Bronchial smooth muscle cell (primary cell): ENCODE measurements at places on chromosomes 2 and 18. TPM values are rescaled to one million over a fixed set of nuclear protein-coding genes. Genes with fewer than 3 reads are reported as not detected.

Gene FAP
- 46.5 and 157 TPM in 2 replicates for total RNA-seq

Gene L3MBTL4
- under 0.01 and 0.16 TPM in 2 replicates for total RNA-seq

Gene MROH2A
- total RNA-seq = under 0.01 TPM in 1 of 2 replicates, not detected in the other

Gene RAX
- total RNA-seq = not detected in 2 replicates

Gene ACVR1C
- total RNA-seq = 0.16 and 0.43 TPM in 2 replicates

Gene SPATS2L
- total RNA-seq = 47.3 and 63.5 TPM in 2 replicates

Gene CCDC141
- 0.32 TPM in 1 of 2 replicates, not detected in the other for total RNA-seq

Gene MAP2
- total RNA-seq = 0.47 and 0.60 TPM in 2 replicates

Gene SLC39A6
- 65.1 and 80.1 TPM in 2 replicates for total RNA-seq

Gene NAPG
- total RNA-seq = 20.2 and 22.7 TPM in 2 replicates

Gene IL36RN
- total RNA-seq = not detected in 2 replicates

Gene CXXC1
- total RNA-seq = 38.8 and 57.2 TPM in 2 replicates

Gene GATA6
- 3.5 and 4.0 TPM in 2 replicates for total RNA-seq

Gene CNTNAP5
- not detected in 2 replicates for total RNA-seq

Gene EIF2AK2
- total RNA-seq = 13.4 and 21.9 TPM in 2 replicates

Gene SLC23A3
- total RNA-seq = 0.63 and 2.5 TPM in 2 replicates

Gene CCDC85A
- total RNA-seq = 0.32 TPM in 1 of 2 replicates, not detected in the other

Gene ANKRD30B
- under 0.01 TPM in 1 of 2 replicates, not detected in the other for total RNA-seq

Gene PDK1
- total RNA-seq = 7.8 and 9.0 TPM in 2 replicates

Gene CHST9
- not detected in 2 replicates for total RNA-seq

Gene USP37
- total RNA-seq = 3.8 and 6.6 TPM in 2 replicates

Gene DSG2
- 0.17 and 2.2 TPM in 2 replicates for total RNA-seq

Gene CABLES1
- total RNA-seq = 16.8 and 20.5 TPM in 2 replicates

Gene DSC1
- total RNA-seq = not detected in 2 replicates

Gene SLC4A3
- 2.0 and 2.2 TPM in 2 replicates for total RNA-seq

Gene DSG1
- total RNA-seq = not detected in 2 replicates

Gene GRB14
- total RNA-seq = 0.17 and 4.1 TPM in 2 replicates

Gene LAPTM4A
- total RNA-seq = 208 and 219 TPM in 2 replicates

Gene GAREM2
- total RNA-seq = 0.26 and 0.47 TPM in 2 replicates

Gene FAM161A
- 2.0 and 2.2 TPM in 2 replicates for total RNA-seq

Gene NHEJ1
- 14.2 and 17.5 TPM in 2 replicates for total RNA-seq

Gene UGT1A10
- not detected in 2 replicates for total RNA-seq

Gene MBP
- 18.8 and 26.3 TPM in 2 replicates for total RNA-seq

Gene COX5B
- 317 and 549 TPM in 2 replicates for total RNA-seq

Gene C2orf80
- total RNA-seq = not detected in 2 replicates

Gene MC2R
- total RNA-seq = not detected in 2 replicates

Gene DLX1
- 1.4 TPM in 2 replicates for total RNA-seq

Gene GAL3ST2
- 0.09 and 0.16 TPM in 2 replicates for total RNA-seq

Gene CAPN13
- not detected in 2 replicates for total RNA-seq

Gene ANKRD53
- 0.95 and 1.7 TPM in 2 replicates for total RNA-seq

Gene SLC35F6
- total RNA-seq = 26.3 and 33.6 TPM in 2 replicates

Gene DYNC1I2
- total RNA-seq = 106 and 121 TPM in 2 replicates

Gene FN1
- total RNA-seq = 2,780 and 3,784 TPM in 2 replicates

Gene CRYGD
- not detected in 2 replicates for total RNA-seq

Gene TEX44
- not detected in 2 replicates for total RNA-seq

Gene SPRED2
- total RNA-seq = 4.0 and 4.4 TPM in 2 replicates

Gene CTDSP1
- 45.2 and 51.8 TPM in 2 replicates for total RNA-seq

Gene TFCP2L1
- not detected in 2 replicates for total RNA-seq

Gene EFR3B
- total RNA-seq = 0.26 and 0.47 TPM in 2 replicates

Gene ARHGEF4
- 2.2 and 5.2 TPM in 2 replicates for total RNA-seq
